Hematopoietic multipotent progenitor cell (in vitro differentiated cells): ENCODE measurements at places on chromosomes 13 and 19.

DNA sequence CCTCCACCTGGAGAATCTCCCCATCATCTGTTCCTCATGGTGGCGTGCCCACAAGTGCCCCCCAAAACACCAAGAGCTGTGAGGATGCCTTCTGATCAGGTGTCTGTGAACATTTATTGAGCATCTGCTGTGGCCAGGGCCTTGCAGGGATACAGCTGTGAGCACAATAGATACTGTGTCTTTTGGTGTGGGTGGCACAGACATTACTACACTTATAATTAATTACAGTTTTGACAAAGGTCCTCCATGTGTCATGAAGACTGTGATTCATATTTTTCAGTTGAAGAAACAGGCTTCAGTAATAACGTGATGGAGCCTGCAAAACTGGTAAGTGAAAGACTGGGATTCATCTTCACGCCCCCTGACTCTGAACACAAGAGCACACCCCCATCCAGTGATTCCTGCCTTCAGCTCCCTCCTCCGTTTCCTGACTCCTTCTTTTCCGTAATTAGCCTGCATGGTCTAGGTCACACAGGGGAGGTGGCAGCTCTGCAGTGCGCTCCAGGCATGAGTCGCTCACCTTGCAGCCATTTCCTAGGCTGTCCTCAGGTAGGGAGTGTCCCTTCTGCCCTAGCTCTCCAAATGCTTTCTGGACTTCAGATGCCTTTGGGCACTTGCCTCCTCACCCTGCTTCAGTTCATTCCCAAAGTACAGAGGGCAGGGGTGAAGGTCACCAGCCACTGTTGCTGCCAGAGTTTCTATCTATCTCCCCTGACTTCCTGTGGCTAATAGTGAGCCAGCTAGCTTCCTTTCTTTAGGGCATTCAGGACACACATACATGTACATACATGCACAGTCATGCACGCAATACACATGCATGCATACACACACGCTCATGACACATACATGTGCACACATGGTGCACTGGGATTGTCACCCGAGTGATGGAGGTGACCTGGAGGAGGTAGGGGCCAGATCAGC lies 66.5 kb downstream of the SIAH3 start:
- DNase-seq = no peak

- DNase-seq = no peak
These were observed 78.1 kb upstream of the FBXL3 start for GRCh38 chr13:77105051-77105450.

- DNase-seq = no peak
These were observed 40.5 kb upstream of the VSTM2B start for GRCh38 chr19:29485293-29485692.

DNA sequence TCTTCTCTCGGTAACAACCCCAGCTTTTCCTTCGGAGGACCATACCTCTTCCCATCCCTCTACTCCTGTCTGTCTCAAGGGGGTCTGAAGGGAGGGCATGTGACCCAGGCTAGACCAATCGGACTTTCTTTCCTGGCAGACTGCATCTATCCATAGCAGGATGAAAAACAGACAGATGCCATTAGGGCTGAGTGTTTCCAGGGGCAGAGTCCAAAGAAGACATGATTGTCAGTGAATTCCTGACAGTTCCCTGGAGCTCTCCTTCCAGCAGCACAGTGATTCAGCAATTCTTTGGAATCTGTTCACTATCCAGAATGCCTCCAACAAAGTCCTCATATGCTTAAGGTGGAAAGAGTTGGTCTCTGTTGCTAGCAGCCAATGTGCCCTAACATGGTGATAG lies 189.8 kb downstream of the KCTD12 start:
- no peak for DNase-seq

DNA sequence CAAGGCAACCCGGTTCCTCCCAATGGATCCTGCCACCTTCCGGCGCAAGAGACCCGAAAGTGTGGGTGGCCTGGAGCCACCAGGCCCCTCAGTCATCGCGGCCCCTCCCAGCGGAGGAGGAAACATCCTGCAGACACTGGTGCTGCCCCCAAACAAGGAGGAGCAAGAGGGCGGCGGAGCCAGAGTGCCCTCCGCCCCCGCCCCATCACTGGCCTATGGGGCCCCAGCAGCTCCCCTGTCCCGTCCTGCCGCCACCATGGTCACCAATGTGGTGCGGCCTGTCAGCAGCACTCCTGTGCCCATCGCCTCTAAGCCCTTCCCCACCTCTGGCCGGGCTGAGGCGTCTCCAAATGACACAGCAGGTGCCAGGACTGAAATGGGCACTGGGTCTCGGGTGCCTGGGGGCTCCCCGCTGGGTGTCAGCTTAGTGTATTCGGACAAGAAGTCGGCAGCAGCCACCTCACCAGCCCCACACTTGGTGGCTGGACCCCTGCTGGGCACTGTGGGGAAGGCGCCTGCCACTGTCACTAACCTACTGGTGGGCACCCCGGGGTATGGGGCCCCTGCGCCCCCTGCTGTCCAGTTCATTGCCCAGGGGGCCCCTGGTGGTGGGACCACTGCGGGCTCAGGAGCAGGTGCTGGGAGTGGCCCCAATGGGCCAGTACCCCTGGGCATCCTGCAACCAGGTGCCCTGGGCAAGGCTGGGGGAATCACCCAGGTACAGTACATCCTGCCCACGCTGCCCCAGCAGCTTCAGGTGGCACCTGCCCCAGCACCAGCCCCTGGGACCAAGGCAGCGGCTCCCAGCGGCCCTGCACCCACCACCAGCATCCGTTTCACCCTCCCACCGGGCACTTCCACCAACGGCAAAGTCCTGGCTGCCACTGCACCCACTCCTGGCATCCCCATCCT lies 11.2 kb upstream of the PRR19 start:
- DNase-seq = peak; percentile 79

GRCh38 chr19:18144906-18145305 lies 8.1 kb upstream of the PIK3R2 start:
- no peak for DNase-seq

- no peak for DNase-seq
These were observed 5.2 kb upstream of the TM6SF2 start for GRCh38 chr19:19278315-19278714.

DNA sequence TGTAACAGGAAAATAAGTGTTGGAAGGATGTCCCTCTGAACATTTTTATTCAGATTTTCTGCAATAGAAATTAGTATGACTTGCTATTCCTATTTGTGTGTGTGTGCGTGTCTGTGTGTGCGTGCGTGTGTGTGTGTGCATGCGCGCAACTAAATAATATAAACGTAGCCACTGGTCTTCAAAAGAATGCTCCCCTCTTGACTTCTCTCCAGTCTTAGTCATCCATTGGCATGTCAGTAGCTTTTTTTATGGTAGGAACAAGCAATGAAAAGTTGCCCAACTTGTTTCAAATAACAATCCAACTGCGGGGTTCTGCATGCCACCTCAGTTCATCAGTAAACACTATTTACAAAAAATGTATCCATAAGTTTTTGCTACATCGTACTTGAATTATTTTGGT lies 249.6 kb downstream of the GPC6 start:
- no peak for DNase-seq

GRCh38 chr13:112775791-112776279 lies 86.0 kb downstream of the ATP11A start:
- DNase-seq = no peak

DNA sequence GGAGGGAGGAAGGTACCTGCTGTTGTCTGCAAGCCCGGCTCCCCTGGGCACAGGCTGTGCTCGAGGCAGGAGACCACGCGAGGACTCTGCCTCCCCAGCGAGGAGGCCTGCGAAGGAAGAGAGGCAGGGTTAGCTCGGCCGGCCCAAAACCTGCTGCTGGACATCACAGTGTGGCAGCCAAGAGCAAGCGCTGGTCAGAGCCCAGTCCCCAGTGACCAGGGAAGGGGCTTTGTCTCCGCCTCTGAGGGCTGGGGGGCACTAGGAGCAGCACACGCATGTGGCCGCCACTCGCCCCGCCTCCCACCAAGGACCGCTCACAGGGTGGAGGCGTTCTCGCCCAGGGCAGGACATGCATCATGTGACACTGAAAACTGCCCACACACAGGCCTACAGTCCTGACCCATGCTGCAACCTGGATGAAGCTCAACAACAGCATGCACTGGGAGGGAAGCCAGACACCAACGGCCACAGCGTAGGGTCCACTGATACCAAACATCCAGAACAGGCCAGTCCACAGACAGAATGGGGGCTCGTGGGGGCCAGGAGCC lies 8.5 kb downstream of the MIER2 start:
- DNase-seq = no peak

DNA sequence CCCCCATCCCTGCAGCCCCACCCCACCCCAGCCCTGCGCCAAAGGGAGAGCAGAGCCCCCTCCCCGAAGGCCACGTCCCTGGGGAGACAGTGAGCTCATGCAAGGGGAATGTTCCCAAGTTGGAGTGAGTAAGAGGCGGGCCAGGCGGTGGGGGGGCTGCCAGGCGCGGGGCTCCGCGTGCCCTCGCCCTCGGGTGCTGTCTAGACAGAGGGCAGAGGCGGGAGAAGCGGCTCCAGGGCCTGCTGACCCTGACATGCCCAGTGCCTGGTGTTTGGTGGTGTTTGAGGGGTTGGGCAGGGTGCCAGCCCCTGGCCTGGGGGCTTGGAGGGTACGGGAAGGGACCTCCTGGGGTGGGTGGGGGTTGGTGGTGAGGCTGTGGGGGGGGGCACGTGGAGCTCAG lies 1.0 kb downstream of the FSTL3 start:
- no peak for DNase-seq

DNA sequence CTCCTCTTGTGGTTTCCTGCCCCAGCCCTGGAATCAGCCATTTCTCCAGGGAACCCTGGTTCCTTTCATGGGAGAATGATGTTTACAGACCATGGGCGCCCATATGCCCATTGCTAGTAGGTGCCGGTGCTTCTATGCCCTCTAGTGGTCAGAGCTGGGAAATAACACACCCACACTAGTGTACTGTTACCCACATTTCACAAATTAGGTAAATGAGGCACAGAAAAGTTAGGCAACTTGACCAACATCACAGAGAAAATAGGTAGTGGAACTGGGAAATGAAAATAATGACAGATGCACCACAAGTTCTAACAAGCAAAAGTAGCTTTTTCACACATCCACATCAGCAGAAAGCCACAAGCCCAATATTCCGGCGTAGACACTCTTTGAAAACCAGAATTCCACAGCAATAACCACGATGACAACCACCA lies 1.3 kb upstream of the CEACAM3 start:
- DNase-seq = peak; percentile 70

DNA sequence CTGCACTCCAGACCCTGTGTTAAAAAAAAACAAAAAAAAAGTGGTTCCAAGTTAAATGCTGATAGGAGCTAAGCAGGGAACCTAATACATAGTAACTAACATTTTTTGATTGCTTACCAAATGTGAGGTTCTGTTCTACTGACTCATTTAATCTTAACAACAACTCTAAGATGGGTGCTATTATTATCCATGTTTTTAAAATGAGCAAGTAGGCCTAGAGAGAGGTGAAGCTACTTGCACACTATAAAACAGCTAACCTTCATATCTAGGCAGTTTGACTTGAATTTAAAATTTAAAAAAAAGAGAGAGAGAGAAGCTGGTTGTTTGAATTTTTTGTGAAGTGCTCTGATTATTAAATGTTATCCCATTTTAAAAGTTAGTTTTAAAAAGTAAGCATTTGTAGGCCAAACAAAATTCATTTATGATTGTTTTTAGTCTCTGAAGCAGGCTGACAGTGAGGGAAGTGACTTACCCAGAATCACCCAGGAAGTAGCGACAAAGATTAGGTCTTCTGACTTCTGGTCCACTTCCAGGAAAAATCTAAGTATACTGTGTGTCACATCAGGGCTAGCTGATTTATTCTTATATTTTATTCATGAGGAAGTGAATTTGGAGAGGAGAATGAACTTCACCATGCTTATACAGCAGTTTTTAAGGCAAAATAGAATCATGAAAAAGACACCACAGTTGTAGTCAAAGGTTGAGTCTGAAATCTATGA lies 2.4 kb downstream of the SIGLECL1 start:
- DNase-seq = no peak

GRCh38 chr13:100646030-100646673 lies 28.4 kb downstream of the TMTC4 start:
- peak; percentile 3 for DNase-seq

DNA sequence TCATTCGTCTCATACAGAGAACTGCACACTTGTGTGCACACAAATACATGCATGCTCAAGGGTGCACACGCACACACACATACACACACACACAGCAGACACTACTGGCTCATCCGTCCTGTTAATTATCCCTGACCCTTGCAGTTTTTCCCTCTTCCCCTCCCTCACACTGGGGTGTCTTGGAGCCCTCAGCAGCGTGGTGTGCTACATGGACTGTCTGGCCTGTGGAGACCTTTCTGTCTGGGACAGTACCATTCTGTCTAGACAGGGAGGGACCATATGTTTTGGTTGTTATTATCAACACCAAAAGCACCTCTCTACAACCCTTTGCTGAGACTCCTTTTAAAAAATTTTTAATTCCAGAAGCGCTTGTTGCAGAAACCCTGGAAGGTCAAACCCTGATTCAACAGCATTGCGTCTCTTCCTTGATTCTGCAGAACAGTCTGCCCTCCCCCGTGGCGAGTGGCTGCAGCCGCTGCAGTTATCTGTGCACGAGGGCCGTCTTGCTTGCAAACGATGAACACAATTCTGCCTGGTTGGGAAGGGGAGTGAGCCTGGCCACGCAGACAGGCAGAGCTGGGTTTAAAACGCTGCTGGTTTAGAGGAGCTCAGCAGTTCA lies 374.0 kb downstream of the IRS2 start:
- DNase-seq = no peak

- no peak for DNase-seq
These were observed 30.7 kb downstream of the GPR180 start for GRCh38 chr13:94632226-94632980.

DNA sequence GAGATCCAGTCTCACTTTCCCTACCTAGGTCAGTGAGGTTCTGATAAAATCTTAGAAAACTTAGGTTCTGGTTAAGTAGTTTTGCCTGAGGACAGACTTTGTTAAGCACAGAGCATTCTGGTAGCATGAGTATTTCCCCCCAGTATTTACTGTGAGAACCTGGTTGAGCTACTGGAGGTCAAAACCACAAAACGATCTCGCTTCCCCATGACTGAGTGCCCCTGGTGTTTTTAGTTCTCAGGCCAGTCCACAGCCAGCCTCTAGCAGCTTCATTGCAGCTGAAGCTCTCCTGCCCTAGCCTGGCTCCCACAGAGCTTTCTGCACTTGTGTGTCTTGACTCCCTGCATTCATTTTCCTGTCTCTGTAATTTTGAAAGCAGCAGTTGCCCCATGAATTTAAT lies 1138.2 kb downstream of the UQCRFS1 start:
- no peak for DNase-seq

DNA sequence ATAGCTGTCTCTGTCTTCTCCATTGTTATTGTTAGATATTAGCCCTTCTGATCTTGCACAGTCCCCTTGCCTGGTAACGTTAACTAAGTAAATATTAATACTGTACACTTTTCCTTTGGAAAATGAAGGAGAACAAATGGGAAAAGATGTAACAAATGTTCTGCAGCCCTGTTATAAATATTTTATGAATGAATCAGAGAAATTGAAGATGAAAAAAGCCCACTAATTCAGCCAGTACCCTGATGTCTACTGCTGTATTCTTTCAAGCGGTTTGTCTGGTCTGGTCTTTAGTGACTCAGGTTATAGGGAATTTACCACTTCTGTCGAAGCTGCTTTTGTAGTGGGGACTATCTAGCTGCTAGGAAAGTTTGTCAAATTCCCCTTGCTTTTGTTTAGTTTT lies 121.0 kb downstream of the COG6 start:
- DNase-seq = no peak

- DNase-seq = peak; percentile 90
These were observed 1.9 kb upstream of the HNRNPL start for GRCh38 chr19:38851622-38852230.
